ENCODE measurements at places on chromosomes 13 and 19.

DNA sequence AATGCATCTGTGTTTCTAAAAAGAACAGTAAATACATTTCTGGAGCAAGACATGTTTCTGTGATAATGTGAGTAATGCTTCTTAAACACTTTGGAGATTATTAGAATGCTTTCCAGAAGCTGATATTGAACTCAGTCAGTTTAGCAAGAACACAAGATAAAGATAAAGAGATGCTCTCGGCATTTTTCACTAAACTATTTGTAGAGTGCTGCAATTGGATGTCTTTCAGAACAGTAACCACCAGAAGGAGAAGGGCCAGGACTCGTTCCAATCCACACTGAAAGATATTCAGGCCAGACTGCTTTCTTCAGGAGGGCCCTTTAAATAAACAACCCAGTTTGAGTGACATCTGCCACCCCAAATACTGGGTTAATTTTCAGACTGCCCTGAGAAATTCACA is 456.0 kb downstream of the TBC1D4 start:
- no peak for DNase-seq

DNA sequence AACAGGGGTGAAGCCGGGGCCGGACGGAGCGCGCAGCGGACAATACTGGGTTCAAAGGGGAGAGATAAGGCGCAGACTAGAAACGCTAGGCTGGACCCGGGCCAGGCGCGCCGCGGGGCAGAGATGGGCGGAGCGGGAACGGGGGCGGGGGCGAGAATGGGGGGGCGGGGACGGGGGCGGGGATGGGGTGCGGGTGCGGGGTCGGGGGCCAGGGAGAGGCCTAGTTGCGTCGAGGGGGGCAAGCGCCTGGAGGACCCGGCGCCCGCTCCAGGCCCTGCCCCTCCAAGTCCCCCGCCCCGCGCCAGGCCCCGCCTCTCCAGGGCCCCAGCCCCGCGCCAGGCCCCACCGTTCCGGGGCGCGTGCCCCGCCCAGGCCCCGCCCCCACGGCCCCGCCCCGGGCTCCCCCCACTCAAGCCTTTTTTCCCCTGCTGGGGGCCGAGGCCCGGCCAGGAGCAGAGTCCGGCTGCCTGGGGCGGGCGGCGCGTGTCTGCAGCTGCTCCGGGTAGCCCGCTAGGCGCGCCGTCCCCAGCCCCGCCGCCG is at the start of gene CERS4:
Gene CERS4 (plus strand): TSS at position 449 of the 540 bp plus-strand sequence. CDS start 41,707 bp downstream, outside the sequence.
- peak; percentile 80 for DNase-seq

DNA sequence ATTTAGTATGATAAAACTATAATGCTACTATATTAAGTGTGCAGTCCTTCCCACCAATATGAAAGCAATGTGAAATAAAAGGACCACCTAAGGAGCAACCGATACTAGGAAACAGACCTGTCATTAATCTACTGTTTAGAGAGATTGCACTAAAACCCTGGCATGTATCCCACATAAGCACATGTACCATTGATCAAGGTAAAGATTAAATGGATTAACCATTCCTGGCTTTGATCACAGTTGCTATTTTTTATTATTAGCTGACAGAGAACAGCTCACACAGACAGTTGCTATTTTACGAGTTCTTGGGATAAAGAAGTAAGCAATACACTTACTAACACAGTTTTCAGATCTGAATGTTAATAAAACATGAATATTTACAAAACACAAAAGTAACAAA is 57.7 kb upstream of the ZDHHC20 start:
- DNase-seq, result no peak

DNA sequence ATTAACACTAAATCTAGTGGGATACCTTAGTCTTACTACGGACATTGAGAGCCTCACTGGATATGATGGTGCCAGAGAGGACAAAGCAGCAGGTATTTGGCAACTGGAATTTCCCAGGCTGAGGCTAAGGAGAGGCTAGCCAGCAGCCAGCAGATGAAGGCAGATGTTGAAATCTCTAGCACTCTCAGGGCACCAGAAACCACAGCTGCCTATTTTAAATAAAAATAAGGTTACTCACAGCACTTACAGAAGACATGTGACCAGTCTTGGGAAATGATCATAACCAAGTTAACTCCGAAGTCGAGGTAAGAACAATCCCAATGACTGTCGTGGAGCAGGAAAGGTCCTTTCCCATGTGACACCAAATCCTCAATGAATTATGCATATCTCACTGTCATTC is 1726.0 kb downstream of the EFNB2 start:
- DNase-seq, result no peak

GRCh38 chr13:48501705-48502104 is 31.2 kb downstream of the RCBTB2 start:
- no peak for DNase-seq

DNA sequence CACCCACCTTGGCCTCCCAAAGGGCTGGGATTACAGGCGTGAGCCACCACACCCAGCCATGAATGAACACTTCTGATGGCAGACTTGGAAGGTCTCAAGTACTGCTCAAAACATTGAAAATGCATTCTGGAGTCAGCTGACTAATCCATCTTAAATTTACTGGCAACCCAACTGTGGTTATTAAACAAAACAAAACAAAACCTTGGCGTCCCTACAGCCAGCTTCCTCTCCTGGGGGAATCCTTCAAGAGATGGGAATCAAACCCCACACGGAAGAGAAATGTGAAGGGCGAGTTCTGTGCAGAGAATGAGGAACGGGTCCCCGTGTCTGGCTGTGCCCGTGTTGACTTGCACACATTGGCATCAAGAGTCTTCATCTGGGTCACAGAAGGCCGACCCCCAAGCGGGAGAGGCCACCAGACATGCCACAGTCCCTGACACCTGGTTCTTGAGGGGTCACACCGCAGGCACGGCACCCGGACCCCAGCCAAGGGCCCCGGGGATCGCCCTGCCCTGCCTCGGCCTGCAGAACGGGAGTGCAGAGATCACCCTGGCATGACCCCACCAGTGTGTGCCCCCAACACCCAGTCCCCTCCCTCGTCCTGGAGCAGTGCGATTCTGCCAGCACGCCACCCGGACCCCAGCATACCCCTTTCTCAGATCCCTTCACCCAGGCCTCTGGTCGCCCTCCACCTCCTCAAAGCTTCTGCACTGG is 3.2 kb downstream of the MAP2K2 start:
- DNase-seq, result no peak

DNA sequence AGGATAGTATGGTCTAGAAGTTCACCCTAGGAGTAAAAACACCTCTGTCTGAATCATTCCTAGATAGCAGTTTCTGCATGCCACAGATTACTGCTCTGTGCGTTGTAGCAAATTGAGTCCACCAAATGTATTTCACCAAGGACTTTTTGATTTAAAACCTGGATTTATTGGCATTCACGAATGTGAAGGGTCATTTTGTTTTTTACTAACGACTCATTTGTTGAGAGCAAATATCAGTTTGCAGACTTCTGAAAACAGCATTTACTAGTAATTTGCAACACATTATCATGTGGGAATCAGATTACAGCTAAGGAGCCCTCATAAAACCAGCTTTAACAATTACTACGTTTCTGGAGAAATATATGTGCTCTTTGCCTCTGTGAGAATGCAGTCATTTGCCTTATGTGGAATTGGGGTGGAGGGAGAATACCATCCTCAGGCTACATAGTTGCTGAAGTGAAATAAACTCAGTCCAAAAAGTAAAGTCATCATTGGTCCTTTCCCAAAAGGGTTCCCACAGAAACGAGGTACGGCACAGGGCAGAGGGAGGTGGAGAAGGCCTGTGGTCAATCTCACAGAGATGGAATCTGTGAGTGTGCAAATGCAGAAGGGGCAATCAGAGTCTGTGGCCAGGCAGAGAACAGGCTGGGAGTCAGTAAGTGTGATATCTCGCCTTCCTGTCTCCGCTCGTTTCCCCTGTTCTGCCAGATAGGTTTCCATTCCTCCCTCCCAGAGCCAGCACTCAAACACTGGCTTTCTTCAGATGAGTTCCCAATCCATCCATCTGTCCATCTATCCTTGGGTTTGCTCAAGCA is 63.1 kb downstream of the DLEU7 start:
- DNase-seq, result no peak

DNA sequence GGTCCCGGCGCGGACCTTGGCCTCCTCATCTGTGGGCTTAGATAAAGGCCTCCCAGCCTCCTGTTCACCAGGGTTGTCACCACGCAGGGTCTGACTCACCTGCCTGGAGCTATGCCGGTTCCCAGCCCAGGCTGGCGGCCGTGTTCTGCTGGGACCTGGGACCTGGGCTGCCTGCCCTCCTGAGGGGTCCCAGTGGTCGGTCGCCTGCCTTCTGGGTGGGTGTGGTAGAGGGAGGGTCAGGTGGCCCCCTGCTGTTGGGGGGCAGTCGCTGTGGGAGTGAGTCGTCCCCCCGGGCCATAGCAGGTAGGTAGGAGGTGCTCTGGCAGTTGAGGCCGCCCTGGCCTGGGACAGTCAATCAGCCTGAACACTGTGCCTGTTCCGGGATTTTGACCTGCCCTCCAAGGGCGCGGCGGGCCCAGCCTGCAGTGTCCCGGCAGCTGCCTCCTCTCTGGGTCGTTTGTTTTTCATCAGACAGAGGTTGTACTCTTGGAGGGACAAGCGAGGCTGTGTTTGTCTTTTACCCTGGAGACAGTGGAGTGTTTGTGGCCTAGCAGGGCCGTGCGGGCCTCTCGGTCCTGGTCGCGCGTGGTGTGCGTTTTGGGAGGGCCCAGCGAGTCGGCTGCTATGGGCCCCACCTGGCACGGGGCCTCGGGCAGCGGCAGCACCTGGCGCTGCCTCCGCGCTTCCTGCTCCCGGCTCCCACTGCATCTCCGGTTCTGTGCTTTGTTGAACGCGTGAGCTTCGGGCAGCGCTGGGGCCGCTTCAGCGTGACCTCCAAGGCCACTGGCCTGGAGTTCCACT is 2.6 kb downstream of the ADAT3 start:
- DNase-seq, result no peak

GRCh38 chr19:7832781-7833180 is 2.8 kb downstream of the EVI5L start:
- DNase-seq, result no peak

- DNase-seq, result no peak
Measured at GRCh38 chr19:13864667-13865570, 12.0 kb upstream of the NANOS3 start.

- peak; percentile 8 for DNase-seq
Measured at GRCh38 chr19:4589579-4590410, 30.3 kb upstream of the SEMA6B start.

DNA sequence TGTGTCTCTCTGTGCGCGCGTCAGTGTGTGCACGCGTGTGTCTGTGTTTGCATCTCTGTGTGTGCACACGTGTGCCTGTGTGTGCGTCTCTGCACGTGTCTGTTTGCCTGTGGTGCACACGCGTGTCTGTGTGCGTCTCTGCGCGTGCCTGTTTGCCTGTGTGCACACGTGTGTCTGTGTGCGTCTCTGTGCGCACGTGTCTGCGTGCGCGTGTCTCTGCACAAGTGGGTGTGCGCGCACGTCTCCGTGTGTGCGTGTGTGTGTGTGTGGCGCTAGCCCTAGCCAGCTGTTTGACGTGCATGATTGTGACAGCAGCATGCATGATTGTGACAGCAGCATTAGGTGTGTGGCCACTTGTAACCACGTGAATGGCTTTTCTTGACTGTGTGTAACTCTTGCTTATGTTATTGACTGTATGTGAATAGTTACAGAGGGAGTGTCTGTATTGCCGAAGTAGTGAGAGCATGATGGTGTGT is 31.1 kb downstream of the ZNF146 start:
- no peak for DNase-seq

DNA sequence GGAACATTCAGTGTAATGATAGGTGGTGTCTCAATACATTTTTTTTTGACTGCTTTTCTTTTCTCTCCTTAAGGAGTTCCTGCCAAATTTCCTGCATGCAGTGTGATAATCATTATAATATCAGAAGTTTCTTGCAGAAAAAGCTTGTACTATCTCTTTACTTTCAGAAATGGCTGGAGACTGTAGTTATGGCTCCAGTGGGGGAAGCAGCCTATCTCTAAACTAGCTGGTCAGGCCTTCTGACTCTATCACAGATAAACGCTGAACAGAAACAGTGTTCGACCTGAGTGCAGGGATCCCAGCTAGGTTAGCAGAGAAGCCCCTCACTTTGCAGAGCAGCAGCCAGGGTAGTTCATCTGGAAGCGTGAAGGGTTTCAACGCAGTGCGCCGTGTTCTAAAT is 1.9 kb downstream of the CCNE1 start:
- DNase-seq, result no peak

GRCh38 chr13:82076496-82076895 is 1735.6 kb upstream of the SPRY2 start:
- DNase-seq, result no peak

DNA sequence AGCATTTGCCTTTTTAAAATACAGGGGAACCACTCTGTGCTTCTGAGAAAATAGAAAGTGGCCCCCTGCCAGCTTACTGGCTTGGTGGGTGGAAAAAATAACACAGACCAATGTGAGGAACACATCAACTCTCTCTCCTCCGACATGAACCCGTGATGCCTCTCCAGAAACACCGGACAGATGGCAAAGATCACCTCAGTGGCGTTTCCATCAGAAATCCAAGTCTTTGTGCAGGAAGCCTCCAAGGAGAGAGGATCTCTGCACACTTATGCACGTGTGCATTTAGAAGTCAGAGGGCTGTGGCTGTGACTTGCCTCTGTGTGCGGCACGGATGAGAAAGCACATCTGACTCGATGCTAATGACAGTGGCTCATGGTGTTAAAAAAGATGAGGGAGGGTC is 112.3 kb upstream of the KLF12 start:
- DNase-seq, result peak; percentile 60

- no peak for DNase-seq
Measured at GRCh38 chr13:21898459-21898858, 227.6 kb downstream of the FGF9 start.

DNA sequence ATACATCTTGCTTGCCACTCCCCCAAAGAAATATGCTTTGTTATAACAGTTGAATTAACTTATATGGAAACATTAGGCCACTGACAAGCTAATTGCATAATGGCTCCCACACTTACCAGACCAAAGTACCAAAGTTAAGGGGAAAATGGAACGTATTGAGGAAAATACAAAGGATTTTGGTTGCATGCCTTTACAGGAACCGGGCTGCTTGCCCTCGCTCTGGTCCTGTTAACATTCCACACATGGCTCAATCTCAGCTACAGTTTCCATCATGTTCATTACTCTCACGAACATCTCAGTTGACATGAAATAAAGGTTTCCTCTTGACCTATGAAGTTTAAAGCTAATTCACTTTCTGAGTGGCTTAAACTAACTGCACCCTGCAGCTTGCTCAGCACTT is 220.7 kb upstream of the RXFP2 start:
- DNase-seq, result no peak

DNA sequence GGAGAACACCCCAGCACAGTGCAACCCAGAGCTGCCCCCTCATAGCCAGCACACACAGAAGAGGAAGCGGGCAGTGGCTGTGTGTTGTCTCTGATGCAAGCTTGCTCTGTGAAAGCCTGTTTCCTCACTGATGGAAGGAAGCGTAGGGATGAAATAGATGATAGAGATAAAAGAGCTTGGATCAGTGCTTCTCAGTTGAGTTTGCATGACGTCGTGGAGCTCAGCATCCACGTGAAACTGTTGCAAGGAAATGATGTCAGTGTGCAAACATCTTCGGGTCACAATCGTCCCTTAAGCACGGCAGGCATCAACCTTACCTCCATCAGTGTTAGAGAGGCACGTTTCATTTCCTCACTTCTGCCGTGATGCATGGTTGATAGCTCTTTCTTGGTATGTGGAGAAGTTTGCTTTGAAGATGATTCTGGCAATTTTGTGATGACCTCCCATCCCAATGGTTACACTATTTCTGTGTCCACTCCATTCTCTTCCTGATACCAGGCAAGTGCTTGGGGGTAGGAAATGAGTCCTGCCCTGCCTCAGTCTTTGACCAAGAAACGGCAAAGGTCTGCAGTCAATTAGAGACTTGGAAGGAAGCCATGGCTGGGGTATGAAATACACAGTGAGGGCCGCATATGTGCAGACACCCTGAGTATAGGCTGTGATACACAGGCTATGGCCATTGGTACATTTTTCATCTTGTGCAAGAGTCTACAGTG is 183.0 kb downstream of the ZNF536 start:
- no peak for DNase-seq
